ENCODE measurements at places on chromosomes 13 and 19. TPM values are rescaled to one million over a fixed set of nuclear protein-coding genes. Genes with fewer than 3 reads are reported as not detected.

USHBP1 gene
- total RNA-seq = 0.82 TPM

ANGPTL8 gene
- not detected for total RNA-seq

ZNF729 gene
- total RNA-seq = not detected

GRCh38 chr19:58338825-58339558 lies 12.2 kb downstream of the ZSCAN22 start:
- no peak for DNase-seq

GRCh38 chr13:106527826-106528225 lies 7.6 kb downstream of the EFNB2 start:
- DNase-seq = no peak

DNA sequence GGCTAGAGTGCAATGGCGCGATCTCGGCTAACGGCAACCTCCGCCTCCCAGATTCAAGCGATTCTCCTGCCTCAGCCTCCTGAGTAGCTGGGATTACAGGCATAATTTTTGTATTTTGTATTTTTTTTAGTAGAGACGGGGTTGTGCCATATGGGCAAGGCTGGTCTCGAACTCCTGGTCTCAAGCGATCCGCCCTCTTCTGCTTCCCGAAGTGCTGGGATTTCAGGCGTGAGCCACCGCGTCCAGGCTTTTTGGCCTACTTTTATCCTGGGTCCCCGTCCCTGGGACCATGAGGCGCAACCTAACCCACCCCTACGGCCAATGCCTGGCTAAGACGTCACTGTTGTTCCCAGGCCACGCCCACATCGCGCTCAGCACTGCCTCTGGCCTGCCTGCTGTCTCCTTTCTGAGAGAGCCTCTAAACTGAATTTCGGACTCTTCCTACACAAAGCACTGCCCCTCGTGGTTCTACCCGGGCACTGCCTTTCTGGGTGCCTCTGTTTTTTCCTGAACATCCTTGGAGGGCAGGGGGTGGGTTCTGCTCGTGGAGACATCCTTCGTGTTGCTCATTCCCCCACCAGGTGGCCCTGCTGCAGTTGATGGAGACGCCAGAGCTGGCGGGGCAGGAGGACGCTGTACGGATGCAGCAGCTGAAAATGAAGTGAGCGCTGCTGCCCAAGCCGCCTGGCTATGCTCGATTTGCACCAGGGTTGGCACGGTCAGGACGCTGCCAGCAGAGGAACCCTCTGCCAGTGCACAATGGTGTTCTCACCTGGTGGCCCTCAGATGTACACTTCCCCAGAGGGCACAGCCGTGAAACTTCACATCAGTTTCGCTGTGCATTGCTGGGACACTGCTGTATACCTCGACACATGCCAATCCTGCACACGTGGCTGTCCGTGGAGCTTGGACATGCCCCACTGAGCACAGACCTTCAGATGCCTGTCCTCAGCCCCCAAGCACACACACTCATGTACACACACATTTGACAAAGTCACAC lies 2.0 kb downstream of the REX1BD start:
- peak; percentile 73 for DNase-seq

DNA sequence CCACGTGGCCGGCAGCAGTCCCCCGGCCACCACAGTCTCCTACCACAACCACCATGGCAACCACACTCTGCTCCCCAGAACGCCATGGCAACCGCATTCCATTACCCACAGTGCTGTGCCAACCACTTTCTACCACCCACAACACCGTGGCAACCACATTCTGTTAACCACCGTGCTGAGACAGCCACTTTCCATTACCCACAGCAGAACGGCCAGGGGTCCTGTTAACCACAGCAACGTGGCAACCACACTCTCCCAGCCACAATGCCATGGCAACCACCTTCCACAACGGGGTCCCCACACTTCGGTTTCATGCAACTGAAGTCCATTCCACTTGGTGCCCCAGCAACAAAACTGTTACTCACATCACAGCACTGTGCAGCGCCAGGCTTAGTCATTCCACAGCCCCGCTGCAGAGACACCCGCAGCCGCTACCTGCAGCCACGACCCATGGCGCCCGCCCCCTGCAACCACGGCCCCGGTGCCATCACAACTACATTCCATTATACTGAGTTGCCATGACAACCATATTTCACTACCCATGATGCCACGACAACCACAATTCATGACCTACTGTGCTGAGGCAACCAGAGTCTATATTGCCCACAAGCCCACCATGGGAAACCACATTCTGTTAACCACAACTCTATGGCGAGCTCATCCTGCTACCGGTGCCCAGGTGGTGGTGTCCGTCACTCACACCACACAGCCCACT lies 10.0 kb downstream of the DPF1 start:
- DNase-seq = no peak

GRCh38 chr13:31927219-31927653 lies 104.3 kb upstream of the FRY start:
- DNase-seq = no peak

PCDH9 gene
- total RNA-seq = 64.4 TPM

DNA sequence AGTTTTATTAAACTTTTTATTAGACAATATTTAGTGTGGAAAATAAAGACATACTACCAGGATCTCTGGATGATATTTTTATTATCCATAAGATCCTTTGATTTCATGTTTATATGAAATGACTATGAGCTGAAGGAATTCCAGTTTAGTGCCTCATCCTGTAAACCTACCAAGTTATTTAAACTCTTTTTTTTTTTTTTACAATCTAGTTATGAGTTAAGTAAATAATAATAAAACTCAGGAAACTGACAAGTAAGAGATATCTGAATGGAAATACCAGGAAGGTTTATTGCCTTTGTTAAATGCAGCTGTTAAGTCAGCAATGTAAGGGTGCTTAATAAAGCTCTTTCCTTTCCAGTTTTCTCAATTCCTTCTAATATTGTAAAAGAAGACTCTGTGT lies 53.9 kb downstream of the RXFP2 start:
- DNase-seq = no peak
